ENCODE measurements at places on chromosomes 16 and 17. TPM values are rescaled to one million over a fixed set of nuclear protein-coding genes. Genes with fewer than 3 reads are reported as not detected.
A peak's percentile ranks its signal among the peaks of the same experiment; 100 is the strongest.

Gene NGFR
- 35.7 TPM for total RNA-seq

Gene KRTAP4-9
- not detected for total RNA-seq

Gene PLA2G10
- total RNA-seq, result not detected

Gene EME1
- 1.4 TPM for total RNA-seq

Gene SERPINF2
- 40.7 TPM for total RNA-seq

Gene CBX2
- total RNA-seq, result 1.8 TPM

Gene SLFN11
- 35.3 TPM for total RNA-seq

Gene NPIPA2
- total RNA-seq, result 5.5 TPM

Gene TMEM114
- total RNA-seq, result not detected

Gene HOXB7
- 8.0 TPM for total RNA-seq

Gene EPN2
- total RNA-seq, result 67.6 TPM

Gene TUBB3
- 16.1 TPM for total RNA-seq

Gene MYH10
- 232 TPM for total RNA-seq

GRCh38 chr17:17892009-17892408, 55.2 kb upstream of the SREBF1 start:
- no peak for DNase-seq

- DNase-seq, result no peak
Observed at GRCh38 chr16:3444032-3444388, 530 bp downstream of the NAA60 start.

GRCh38 chr16:75471723-75472633, 7.5 kb upstream of the TMEM170A start:
- peak; percentile 71 for DNase-seq

GRCh38 chr17:7687072-7687907, at the start of gene TP53:
TP53 (minus strand) TSS chr17:7687490; CDS start chr17:7676594, 10,896 bp downstream.
- DNase-seq, result peak; percentile 93

- DNase-seq, result no peak
Observed at GRCh38 chr17:50918071-50918932, 52.1 kb upstream of the TOB1 start.

GRCh38 chr17:521183-521525, 168.5 kb upstream of the RPH3AL start:
- peak; percentile 1 for DNase-seq

DNA sequence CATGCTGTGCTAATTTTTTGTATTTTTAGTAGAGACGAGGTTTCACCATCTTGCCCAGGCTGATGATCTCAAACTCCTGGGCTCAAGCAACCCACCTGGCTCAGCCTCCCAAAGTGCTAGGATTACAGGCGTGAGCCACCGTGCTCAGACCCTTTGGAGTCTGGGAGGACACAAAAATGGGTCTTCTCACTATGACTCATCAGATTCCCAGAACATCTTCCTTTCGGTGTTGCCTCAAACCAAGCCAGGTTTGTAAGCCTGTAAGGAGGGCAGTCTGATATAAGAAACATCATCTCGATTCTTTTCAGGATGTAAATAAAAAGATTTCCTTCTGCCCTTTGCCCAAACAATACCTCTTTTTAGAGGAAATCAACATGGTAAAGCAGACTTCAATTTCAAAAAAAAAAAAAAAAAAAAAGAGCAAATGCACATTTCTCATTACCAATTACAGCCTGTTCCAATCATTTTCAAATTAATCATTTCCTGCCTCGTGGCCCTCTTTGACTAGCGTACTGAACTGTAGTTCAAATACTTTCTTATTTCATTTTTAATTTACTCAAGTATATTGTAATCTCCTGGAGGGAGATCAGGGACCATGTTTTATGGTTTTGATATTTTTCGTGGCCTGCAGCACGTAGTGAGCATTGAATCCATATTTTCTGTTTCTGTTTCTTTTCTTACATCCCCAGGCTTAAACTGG, 409.6 kb downstream of the GRIN2A start:
- DNase-seq, result no peak

GRCh38 chr16:70526403-70526802, 2.8 kb downstream of the SF3B3 start:
- no peak for DNase-seq

- DNase-seq, result no peak
Observed at GRCh38 chr17:80843741-80844156, 147.9 kb upstream of the CHMP6 start.

- peak; percentile 7 for DNase-seq
Observed at GRCh38 chr17:15444805-15445204, 22.6 kb downstream of the CDRT4 start.

DNA sequence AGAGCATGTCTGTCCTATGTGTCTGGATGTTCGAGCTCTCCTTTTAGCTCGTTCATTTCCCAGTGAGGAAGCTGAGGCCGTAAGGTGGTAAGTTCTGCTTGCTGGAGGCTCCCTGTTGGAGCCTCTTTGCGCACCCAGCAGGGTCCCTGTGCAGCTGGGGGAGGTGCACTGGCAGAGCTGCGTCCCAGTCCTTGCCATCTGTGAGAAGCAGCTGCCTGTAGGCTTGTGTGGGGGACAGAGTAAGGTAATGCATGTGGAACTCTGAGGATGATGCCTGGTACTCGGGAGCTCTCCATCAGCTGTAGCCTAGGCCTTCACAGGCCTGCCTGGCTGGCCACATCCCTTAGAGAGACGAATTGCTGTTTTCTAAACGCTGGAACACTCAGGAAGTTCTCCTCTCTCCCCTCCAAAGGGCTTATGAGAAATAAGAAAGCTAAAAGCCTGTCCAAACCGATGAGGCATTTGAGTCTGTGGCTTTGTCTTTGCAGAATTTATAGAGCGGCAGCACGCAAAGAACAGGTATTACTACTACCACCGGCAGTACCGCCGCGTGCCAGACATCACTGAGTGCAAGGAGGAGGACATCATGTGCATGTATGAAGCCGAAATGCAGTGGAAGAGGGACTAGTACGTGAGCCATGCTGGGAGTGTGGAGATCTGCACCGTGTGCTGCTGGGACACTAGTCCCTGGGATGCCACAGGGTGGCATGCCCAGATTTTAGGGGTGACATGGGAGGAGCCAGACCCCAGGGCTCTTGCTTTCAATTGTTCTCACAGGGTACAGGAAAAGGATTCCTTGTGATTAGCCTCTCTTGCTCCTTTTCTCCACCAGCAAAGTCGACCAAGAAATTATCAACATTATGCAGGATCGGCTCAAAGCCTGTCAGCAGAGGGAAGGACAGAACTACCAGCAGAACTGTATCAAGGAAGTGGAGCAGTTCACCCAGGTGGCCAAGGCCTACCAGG, 1.6 kb downstream of the NDUFB10 start:
- DNase-seq, result no peak

- DNase-seq, result no peak
Observed at GRCh38 chr17:2865228-2865627, 69.0 kb downstream of the RAP1GAP2 start.

GRCh38 chr17:63626551-63627180, 4.4 kb downstream of the MAP3K3 start:
- no peak for DNase-seq

DNA sequence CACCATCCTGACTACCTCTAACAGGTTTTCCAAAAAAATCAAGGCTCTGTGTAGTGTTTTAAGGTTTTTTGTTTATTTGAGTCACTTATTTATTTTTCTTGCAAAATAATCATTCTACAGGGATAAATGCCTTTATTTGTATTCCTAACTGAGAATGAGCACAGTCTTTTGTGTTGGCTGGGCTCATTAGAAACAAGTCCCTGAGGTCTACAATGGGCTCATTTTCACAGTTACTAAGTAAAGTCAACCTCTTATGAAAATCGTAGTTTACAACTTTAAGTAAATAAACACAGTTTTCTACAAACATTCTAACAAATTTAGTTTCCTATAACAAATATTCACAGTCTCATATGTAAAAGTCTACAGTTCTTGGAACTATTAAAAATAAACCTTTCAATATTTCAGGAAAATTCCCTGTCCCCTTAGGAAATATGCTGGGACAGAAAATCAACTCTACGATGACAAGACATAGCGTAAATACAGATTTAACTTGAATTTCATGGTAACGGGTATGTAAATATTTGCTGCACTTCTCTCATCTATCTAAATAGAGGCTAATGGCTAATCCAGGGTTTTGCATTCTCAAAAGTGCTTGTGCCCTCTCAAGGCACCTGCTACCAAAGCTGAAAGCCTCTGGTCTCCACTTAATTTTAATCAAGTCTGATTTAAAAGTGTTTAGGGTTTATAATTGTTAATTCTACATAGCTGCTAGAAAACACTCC, 31.5 kb upstream of the CDH5 start:
- no peak for DNase-seq

DNA sequence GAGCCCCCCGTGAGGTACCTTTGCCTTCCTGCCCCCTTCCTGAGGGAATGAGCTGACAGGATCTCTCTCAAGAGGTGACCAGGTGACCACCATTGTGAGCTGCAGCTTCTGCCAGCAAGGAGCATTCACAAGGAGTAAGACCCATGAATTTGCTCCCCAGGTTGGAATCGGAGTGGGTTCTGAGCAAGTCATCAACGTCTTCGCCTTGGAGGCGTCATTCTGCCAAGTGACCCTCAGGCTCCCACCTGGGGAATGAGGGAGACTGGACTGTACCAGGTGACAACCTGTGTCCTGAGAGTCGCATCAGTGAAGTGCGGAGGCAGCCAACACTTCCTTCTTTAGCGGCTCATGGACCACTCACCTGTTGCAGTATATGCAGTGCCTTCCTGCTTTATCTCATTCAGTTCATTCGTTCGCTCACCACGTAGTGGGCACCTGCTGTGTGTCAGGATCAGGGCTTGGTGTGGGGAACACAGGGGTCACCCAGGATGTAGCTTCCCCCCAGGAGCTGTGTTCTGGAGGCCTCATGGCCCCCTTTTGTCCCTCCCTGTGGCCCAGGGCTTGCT, 22.8 kb downstream of the WSCD1 start:
- peak; percentile 37 for DNase-seq

DNA sequence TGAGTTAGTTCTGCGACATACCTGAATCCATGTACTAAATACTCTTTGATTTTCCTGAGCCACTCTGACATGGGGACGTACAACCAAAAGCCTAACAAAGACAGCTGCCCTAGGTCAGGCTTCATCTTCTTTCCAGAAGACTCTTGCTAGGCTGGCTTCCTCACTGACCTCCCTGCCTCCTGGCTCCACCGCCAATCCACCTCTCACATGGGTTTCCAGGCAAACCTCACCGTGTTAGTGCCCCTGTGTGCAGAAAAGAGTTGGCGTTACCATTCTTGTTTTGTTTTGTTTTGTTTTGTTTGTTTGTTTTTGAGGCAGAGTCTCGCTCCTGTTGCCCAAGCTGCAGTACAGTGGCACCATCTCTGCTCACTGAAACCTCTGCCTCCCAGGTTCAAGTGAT, 135.3 kb downstream of the WSCD1 start:
- DNase-seq, result no peak

DNA sequence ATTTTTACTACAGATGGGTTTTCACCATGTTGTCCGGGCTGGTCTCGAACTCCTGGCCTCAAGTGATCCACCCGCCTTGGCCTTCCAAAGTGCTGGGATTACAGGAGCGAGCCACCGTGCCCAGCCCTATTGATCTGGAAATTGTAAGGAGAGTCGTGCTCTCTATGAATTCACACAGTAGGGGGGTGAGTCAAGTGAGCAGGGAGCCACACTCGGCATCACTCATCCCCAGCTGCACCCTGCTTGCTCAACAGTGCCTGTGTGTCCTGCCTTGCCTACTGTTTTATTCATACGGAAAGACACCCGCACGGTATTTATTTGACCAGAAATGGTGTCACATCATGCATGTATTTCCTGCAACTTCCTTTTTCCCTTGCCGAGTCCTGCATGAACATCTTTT, 157.2 kb upstream of the FOXF1 start:
- no peak for DNase-seq

- DNase-seq, result peak; percentile 60
Observed at GRCh38 chr17:44910231-44911106, 4.8 kb downstream of the GFAP start.

DNA sequence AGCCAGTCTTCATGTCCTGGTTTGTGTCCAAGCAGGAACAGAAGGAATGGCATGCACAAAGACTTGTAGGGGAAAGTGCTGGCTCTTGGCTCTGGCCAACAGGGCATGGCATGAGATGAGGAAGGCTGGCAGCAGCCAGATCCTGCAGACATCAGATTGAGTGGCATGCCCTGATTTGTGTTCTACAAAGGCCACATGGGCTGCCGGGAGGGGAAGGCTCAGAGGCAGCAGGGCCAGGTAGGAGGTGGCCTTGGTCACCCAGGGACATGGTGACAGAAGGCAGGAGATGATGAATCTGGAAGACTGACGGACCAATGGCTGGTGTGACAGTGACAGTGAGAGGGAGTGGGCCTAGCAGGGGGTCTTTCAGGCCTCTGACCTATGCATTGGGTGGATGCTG, 33.7 kb downstream of the SMPD3 start:
- DNase-seq, result peak; percentile 37

GRCh38 chr17:65660947-65661346, 99.5 kb upstream of the AXIN2 start:
- no peak for DNase-seq

GRCh38 chr16:4180511-4180910, 61.4 kb downstream of the SRL start:
- peak; percentile 24 for DNase-seq

- DNase-seq, result no peak
Observed at GRCh38 chr17:55318081-55318480, 53.3 kb downstream of the HLF start.

- no peak for DNase-seq
Observed at GRCh38 chr17:82276938-82277337, 3.4 kb upstream of the CSNK1D start.

DNA sequence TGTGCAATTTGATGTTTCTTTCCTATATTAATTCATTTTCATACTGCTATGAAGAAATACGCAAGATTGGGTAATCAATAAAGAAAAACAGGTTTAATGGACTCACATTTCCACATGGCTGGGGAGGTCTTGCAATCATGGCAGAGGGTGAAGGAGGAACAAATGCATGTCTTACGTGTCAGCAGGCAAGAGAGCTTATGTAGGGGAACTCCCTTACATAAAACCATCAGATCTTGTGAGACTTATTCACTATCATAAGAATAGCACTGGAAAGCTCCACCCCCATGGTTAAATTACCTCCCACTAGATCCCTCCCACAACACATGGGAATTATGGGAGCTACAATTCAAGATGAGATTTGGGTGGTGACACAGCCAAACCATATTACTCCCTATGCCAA, 418.9 kb upstream of the MAF start:
- DNase-seq, result no peak

- DNase-seq, result no peak
Observed at GRCh38 chr17:35313875-35314409, 59.5 kb downstream of the SLFN11 start.

- DNase-seq, result no peak
Observed at GRCh38 chr16:57284209-57284951, at the start of gene PLLP. PLLP (minus strand) TSS chr16:57284672; CDS start chr16:57284540, 132 bp downstream.

- no peak for DNase-seq
Observed at GRCh38 chr17:41338961-41339485, 11.6 kb downstream of the KRT33A start.

DNA sequence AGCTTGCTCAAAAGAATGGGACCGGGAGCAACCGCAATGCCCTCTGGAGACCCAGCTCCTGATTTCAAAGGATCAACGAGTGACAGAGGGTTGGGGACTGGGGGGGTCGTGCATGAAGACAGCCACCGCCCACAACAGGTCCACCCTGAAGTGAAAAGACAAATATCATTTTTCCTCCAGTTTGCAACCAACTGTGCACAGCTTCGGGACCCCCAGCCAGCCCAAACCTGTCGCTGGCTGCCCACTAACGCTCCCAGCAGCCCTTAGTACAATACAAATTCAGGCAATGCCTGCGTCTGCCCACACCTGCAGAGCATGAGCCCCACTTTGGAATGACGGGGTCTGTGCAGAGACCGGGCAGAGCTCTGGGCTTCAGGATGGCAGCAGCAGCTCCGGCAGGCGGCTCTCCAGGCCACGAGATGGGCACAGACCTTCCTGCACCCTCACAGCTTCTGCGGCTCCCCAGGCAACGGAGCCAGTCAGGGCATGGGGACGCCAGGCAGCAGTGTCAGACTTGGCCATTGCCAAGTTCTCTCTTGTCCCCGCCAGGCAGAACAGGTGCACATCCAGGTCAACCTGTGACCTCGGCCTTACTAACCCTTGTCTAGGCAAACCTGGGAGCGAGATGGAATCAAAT, 60.1 kb downstream of the TBC1D16 start:
- DNase-seq, result peak; percentile 28
